ENCODE measurements at places on chromosomes 2 and 18.

DNA sequence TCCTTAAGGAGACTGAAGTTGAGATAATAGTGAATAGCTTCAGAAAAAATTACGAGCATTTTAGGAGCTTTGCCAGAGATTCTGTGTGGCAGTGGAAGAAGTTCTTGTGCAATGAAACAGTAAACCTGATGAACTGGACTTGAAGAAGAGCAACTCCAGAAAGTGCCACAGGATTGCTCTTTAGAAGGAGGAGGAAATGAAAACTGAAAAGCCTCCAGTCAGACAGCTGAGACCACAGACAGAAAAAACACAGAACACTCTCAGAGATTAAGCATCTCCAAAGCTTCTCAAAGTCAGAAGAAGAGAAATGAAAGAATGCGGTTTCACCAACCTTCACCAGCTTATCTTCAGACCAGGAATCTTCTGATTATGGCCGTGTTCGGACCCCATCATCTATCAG, 329.7 kb upstream of the CNTNAP5 start:
- H3K27ac ChIP-seq: no peak overlapping the region
- no peaks in the 10 kb centered on the region for H3K27me3 ChIP-seq
- H3K36me3 ChIP-seq: no peaks in the 10 kb centered on the region

- no peak overlapping the region for H3K4me3 ChIP-seq
- no peaks in the 10 kb centered on the region for H3K4me1 ChIP-seq
- no peak overlapping the region for H3K27ac ChIP-seq
- no peaks in the 10 kb centered on the region for H3K36me3 ChIP-seq
These were observed 76.0 kb downstream of the SMAD7 start for GRCh38 chr18:48874701-48875162.

GRCh38 chr18:65409261-65409660, 341.6 kb upstream of the CDH7 start:
- H3K27ac ChIP-seq: no peak overlapping the region
- no peaks in the 10 kb centered on the region for H3K4me1 ChIP-seq
- H3K4me3 ChIP-seq: no peak overlapping the region
- H3K36me3 ChIP-seq: no peaks in the 10 kb centered on the region
- no peaks in the 10 kb centered on the region for H3K27me3 ChIP-seq

DNA sequence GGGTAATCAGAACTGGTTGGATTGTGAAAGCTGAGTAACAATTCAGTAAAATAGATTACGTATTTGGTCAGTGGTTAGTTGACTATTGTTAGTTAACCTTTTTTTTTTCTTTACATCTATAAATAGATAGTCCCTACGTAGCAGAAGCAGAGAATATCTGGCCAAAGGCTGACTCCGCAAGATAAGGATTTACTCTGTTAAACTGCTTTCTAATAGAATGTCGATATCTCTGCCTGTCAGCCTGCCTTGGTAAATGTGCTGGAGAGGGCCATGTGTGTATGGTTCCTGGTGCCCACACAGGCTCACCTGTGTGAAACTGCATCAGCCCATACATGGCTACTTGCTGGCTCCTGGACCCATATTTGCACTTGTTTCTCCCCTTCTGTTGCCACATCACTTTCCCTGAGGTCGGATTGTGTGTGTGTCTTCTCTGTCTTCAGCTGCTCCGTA, 94.4 kb downstream of the CRIM1 start:
- H3K4me3 ChIP-seq: no peak overlapping the region
- H3K27ac ChIP-seq: no peak overlapping the region

DNA sequence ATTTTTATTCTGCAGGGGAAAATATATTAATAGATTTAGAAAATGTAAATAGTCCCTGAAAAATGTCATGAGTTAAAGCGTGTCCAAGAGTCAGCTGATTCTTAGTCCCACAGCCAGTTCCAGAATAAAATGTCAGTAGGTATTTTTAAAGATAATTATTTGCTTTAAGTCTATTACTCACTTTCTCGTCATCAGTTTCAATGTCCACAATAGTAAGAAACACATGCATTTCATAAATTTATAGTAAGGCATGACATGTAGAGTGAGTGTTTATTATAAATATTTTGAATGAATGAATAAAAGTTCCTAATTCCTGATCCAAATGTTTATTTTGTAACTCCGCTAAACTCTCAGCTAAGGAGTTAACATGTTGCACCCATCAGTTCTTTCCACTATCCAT, 1044.0 kb upstream of the PIK3C3 start:
- no peak overlapping the region for H3K4me3 ChIP-seq
- no peak overlapping the region for H3K27ac ChIP-seq
- DNase-seq: no peak
- H3K27me3 ChIP-seq: no peaks in the 10 kb centered on the region

GRCh38 chr18:51645607-51646006, 448.1 kb upstream of the MEX3C start:
- DNase-seq: no peak
- no peaks in the 10 kb centered on the region for H3K36me3 ChIP-seq
- H3K4me3 ChIP-seq: no peak overlapping the region
- no peaks in the 10 kb centered on the region for H3K4me1 ChIP-seq

- no peak overlapping the region for H3K27ac ChIP-seq
- no peak for DNase-seq
- H3K36me3 ChIP-seq: no peaks in the 10 kb centered on the region
- H3K27me3 ChIP-seq: no peaks in the 10 kb centered on the region
These were observed 206.0 kb upstream of the SPRED2 start for GRCh38 chr2:65638443-65638842.

DNA sequence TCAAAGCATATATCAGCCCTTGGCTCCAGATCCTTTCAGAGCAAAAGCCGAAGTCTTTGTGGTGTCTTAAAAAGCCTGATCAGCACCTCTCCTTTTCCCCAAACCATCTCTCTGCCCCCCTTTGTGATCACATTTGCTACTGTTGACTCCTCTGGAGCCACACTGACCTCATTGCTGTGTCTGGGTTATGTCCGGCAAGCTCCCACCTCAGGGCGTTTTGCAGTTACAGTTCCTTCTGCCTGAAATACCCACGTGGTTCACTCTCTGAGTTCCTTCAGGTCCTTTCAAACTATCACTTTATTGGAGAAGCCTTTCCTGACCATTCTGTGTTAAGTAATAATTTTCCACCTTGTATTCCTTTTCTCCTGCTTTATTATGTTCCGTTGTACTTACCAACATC, 11.8 kb downstream of the C2orf69 start:
- no peaks in the 10 kb centered on the region for H3K4me1 ChIP-seq
- H3K27me3 ChIP-seq: no peaks in the 10 kb centered on the region
- no peak overlapping the region for H3K27ac ChIP-seq
- DNase-seq: no peak
- no peaks in the 10 kb centered on the region for H3K36me3 ChIP-seq

DNA sequence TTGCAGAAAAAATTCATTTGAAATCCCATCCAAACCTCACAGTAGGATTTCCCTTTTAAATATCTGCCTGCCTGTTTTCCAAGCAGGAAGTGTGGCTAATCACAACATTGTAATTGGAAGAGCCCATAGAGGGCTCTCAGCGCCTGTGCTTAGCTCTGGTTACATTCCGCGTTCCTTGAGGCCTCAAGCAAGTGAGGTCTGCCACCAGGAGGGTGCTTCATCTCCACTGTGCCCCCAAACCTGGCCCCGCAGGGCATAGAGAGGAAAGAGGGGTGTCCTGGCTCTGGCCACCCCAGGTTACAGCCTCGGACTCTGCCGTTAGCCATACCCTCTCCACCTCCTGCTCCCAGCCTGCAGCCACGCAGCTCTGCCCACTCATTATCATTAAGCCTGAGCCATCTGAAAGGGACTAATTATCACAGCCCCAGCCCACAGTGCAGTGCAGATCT, 214.8 kb downstream of the SP3 start:
- no peaks in the 10 kb centered on the region for H3K27me3 ChIP-seq
- no peaks in the 10 kb centered on the region for H3K36me3 ChIP-seq
- no peak overlapping the region for H3K27ac ChIP-seq
- H3K4me1 ChIP-seq: no peaks in the 10 kb centered on the region
- DNase-seq: no peak

DNA sequence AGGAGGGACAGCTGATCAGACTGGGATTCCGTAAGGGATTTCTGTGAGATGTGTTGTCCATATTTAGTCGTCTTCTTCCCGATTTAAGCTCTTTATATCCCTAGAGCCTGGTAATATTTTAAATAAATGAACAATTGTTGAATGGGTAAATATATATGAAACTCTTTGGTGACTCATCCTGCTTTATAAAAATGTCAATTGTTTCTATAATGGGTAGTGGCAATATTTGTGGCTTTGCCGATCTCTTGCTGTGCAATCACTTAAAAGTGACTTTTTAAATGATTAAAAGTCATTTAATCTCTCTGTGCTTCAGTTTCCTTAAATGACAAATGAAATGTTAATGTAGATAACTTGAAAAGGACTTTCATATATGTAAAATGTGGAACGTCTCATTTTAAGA, 339.2 kb downstream of the RNF144A start:
- no peaks in the 10 kb centered on the region for H3K27me3 ChIP-seq
- no peaks in the 10 kb centered on the region for H3K36me3 ChIP-seq
- H3K27ac ChIP-seq: no peak overlapping the region
- no peaks in the 10 kb centered on the region for H3K4me1 ChIP-seq
- DNase-seq: no peak
- H3K4me3 ChIP-seq: no peak overlapping the region

DNA sequence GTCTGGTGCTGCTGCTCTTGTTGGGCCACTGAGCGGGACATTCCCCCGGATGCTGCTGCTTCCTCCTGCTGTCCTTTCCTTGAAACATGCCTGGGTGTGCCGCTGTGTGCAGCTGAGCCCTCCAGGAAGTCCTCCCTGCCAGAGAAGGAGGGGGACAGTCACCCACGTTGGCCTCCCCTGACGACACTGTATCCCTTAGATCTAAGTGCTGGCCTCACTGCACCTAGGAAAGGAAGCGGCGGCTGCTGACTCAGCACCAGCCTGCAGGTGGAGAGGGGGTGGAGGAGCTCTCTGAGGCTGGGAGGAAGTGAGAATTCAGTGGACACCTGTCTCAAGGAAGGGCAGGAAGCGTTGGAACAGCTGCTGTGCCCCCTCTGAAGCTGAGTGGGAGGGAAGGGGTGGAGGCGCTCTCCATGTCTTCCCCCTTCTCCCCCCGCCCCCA, 239.8 kb downstream of the HAUS1 start:
- H3K36me3 ChIP-seq: no peaks in the 10 kb centered on the region
- DNase-seq: peak; percentile 28
- no peaks in the 10 kb centered on the region for H3K27me3 ChIP-seq

GRCh38 chr18:58554404-58554803, 74.5 kb downstream of the ALPK2 start:
- no peak overlapping the region for H3K4me3 ChIP-seq
- no peaks in the 10 kb centered on the region for H3K27me3 ChIP-seq
- H3K27ac ChIP-seq: no peak overlapping the region

- H3K4me3 ChIP-seq: no peak overlapping the region
- no peaks in the 10 kb centered on the region for H3K36me3 ChIP-seq
- no peaks in the 10 kb centered on the region for H3K27me3 ChIP-seq
- H3K4me1 ChIP-seq: no peaks in the 10 kb centered on the region
These were observed 187.6 kb downstream of the ZNF521 start for GRCh38 chr18:25164211-25164847.

- peak overlapping the region; percentile 20 for H3K4me3 ChIP-seq
- DNase-seq: no peak
- no peak overlapping the region for H3K27ac ChIP-seq
- no peaks in the 10 kb centered on the region for H3K36me3 ChIP-seq
- no peaks in the 10 kb centered on the region for H3K27me3 ChIP-seq
- H3K4me1 ChIP-seq: peaks cover 13% of the 10 kb centered on the region
These were observed 92.1 kb downstream of the TMEM18 start for GRCh38 chr2:584863-585823.

GRCh38 chr2:240050278-240050677, 3.0 kb downstream of the OR6B3 start:
- peaks cover 12% of the 10 kb centered on the region for H3K27me3 ChIP-seq
- H3K27ac ChIP-seq: no peak overlapping the region
- DNase-seq: no peak
- no peaks in the 10 kb centered on the region for H3K4me1 ChIP-seq
- no peaks in the 10 kb centered on the region for H3K36me3 ChIP-seq

- DNase-seq: no peak
- H3K4me3 ChIP-seq: no peak overlapping the region
- no peaks in the 10 kb centered on the region for H3K36me3 ChIP-seq
- no peaks in the 10 kb centered on the region for H3K4me1 ChIP-seq
- H3K27ac ChIP-seq: no peak overlapping the region
- H3K27me3 ChIP-seq: no peaks in the 10 kb centered on the region
These were observed 212.1 kb upstream of the NCKAP5 start for GRCh38 chr2:133780099-133780996.

DNA sequence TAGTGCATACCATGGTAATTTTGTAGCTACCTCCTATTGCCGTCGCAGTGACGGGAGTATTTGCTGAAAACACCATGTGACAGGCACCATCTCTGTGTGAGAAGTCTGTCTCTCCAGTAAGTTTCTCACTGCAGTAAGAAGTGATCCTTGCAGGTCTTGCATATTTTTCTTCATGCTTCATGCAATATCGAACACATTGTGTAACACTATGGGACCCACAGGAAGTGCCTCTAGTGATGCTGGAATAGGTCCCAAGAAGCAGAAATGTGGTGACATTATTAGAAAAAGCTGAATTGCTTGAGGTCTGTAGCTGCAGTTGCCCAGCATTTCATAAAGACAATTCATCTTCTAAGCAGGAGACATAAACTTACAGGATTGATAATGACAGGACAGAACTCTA, 167.6 kb downstream of the DCDC2C start:
- DNase-seq: no peak
- H3K36me3 ChIP-seq: no peaks in the 10 kb centered on the region
- no peak overlapping the region for H3K4me3 ChIP-seq
- no peak overlapping the region for H3K27ac ChIP-seq
- no peaks in the 10 kb centered on the region for H3K4me1 ChIP-seq

- peaks cover 47% of the 10 kb centered on the region for H3K27me3 ChIP-seq
- H3K4me1 ChIP-seq: peaks cover 7% of the 10 kb centered on the region
- no peaks in the 10 kb centered on the region for H3K36me3 ChIP-seq
- DNase-seq: no peak
- H3K27ac ChIP-seq: no peak overlapping the region
These were observed 135.3 kb downstream of the INSIG2 start for GRCh38 chr2:118223511-118223991.

GRCh38 chr2:70078384-70078783, 8.9 kb upstream of the PCBP1 start:
- H3K27me3 ChIP-seq: no peaks in the 10 kb centered on the region
- peaks cover 14% of the 10 kb centered on the region for H3K4me1 ChIP-seq
- no peak overlapping the region for H3K27ac ChIP-seq
- DNase-seq: no peak

- no peaks in the 10 kb centered on the region for H3K36me3 ChIP-seq
- H3K4me1 ChIP-seq: no peaks in the 10 kb centered on the region
- no peak overlapping the region for H3K4me3 ChIP-seq
- H3K27ac ChIP-seq: no peak overlapping the region
These were observed 24.5 kb upstream of the TNP1 start for GRCh38 chr2:216884347-216884746.

- peaks cover 5% of the 10 kb centered on the region for H3K4me1 ChIP-seq
- H3K27me3 ChIP-seq: no peaks in the 10 kb centered on the region
- H3K36me3 ChIP-seq: no peaks in the 10 kb centered on the region
- H3K4me3 ChIP-seq: no peak overlapping the region
- no peak overlapping the region for H3K27ac ChIP-seq
- DNase-seq: no peak
These were observed 9.7 kb downstream of the IL1RN start for GRCh38 chr2:113136828-113137775.

GRCh38 chr2:214765180-214765579, 44.3 kb downstream of the BARD1 start:
- H3K36me3 ChIP-seq: peaks cover 4% of the 10 kb centered on the region
- no peak overlapping the region for H3K4me3 ChIP-seq
- DNase-seq: no peak
- H3K4me1 ChIP-seq: no peaks in the 10 kb centered on the region
- H3K27me3 ChIP-seq: no peaks in the 10 kb centered on the region
